ENCODE measurements at places on chromosomes 11 and 22.

GRCh38 chr22:42973536-42973881 lies 41.4 kb downstream of the PACSIN2 start:
- DNase-seq, result no peak

DNA sequence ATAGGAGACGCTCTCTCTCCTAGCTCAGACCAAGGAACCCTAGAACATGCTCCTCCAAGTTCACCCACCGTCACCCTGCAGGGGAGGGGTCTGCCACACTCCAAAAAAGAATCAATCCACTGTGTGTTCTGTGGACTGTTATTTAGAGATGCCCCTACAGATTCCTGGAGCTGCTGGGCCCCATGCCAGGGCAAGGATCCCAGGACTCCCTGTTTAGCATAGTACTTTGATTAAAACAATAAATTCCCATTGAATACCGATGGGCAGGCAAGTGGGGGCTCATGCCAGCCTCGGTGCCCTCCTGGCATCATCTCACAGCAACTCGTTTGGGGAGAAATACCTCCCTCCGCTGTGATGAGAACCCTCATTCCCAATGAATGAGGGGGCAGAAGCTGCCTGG lies 247.5 kb downstream of the ST3GAL4 start:
- no peak for DNase-seq

DNA sequence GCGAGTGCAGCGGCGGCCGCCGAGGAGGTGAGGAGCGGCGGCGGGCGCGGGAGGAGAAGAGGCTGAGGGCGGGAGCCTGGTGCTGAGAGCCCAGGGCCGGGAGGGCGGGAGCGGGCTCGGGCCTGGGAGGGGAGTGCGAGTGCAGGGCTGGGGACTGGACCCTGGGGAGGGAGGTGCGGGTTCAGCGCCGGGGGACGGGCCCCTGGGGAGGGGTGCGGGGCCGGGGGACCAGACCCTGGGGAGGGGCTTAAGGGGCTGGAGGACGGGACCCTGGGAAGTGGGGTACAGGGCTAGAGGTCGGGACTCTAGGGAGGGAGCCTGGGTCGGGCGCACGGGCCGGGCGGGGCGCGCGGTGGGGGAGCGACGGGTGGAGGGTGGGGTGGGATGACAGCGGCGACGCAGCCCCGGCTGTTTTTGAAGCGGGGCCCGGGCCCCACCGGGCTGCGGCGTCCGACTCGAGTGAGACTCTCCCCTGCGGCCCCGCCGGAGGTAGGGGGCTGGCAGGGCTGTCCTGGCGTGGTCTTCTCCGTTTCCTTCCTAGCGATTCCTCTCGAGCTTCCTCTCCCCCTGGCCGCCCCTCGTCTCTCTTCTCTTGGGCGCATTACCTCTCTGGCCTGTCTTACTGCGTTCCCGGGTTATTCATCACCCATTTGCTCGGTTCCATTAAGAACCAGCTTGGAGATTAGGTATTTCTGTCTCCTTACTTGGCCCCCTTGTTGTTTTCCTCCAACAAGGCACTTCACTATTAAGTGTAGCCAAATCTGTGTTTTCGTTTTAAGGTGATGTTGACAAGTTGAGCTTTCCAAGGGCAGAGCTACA lies 754 bp downstream of the NUP50 start:
- DNase-seq, result no peak

DNA sequence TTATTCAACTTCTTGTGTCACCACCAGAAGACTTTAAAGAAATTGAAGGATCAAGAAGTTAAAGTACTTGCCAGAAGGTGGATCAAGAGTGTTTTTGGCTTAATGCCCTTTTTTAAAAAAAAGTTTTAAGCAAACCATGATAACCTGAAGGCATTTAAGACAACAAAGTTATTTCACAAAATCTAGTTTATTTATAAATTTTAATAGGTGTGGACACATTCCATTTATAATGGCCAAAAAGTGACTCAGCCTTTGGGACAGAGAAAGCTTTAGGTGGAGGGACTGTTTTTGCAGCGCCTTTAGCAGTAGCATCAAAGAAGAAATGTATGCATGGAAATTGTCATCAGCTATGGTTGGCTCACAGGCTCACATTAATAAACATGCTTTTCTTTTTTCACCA lies 17.9 kb downstream of the TCP11L1 start:
- DNase-seq, result no peak

GRCh38 chr11:123504401-123504800 lies 74.3 kb downstream of the GRAMD1B start:
- DNase-seq, result no peak

Data from vagina (tissue), 2 donors.